NCI-H345 (cell line): ENCODE measurements at places on chromosomes 2 and 18.

DNA sequence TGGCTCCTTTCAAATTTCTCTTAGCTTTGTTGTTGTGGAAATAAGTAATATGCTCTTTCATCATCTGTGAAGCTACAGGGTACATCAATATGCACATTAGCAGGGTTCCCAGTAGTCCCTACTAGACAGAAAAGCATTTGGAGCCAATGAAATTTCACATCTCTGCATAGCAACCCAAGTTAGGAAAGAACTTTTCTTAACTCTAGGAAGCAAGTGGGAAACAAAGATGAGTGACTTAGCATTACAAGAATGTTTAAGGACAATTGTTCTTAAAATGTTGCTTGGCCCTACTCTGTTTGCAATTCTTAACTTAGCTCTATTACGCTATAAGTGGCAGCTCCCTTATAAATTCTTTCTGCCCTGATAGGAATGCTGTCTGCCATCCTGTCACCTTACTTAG, 39.6 kb downstream of the ZEB2 start:
- DNase-seq: no peak

DNA sequence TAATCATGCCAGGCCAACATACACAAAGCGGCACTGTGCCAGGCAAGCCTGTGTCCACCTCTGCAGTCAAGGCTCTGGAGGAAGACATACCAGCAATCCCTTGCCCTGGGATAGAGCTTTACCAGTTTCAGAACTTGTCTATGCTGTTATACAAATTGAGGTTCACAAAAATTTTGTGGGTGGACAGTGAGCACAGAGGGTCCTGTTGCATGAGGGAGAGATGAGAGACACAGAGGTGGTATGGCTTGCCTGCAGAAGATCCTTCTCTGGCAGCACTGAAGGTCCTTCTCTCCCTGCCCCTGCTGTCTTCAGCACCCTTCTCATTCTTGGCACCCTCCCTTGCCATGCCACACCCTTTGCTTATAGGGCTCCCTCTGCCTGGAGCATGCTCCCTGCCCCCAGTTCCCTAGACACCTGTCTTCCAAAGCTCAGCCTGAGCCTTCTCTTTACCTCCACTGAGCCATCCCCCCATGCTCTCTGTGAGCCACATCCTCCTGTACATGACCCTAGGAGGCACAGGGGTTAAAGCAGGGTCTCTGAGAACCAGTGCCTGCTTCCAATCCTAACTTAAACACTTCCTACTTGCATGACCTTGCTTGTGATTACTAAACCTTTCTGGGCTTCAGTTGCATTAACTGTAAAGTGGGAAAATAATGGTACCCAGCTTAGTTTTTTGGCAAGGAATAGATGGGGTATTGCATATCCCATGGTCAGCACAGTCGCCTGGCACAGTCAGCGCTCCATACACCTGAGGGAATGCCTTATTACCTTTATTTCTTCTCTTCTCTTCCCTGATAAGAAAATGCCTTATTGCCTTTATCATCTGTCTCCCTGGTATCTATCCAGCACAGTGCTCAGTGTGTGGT, 857 bp downstream of the FABP1 start:
- no peak for DNase-seq

DNA sequence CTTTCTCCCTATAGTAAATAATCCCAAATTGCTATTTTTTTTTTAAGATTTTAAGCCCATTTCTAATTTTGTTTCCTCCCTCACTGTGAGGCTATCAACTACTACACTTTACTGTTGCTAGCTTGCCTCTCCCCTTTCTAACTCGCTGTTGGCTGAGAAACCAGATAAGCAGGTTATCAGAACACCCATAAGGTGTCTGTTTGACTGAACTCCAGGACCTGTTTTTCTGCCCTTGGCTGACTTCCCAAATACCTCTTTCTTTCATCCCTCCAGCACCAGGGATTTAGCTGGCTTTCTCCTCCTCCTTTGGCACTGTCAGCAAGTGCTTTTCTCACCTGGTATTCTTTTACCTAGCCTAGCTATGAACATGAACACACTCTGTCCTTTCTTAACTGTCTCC, 11.1 kb downstream of the TRAK2 start:
- peak; percentile 85 for DNase-seq

DNA sequence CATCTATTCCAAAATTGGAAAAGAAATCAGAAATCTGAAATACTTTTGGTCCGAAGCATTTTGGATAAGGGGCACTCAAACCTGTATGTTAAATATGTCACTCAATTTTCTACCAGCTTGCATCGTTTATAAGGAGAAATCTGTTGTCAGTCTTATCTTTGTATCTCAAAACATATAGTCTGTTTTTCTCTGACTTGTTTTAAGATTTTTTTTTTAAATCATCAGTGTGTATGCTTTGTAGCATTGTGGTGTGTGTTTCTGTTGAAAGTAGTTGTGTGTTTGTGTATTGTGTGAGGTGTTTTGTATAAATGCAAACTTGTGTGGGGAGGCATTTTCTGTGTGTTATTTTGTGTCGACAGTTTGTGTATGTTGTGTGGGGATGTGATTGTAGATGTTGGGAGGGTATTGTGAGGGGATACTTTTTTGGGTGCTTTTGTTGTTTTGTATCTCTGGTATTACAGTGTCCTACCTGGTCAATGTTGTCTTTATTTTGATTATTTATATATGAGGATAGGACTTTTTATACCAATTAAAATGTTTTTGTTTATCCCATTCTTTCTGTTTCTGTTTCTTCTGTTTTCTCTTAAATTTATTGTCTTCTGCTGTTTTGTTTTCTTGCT, 30.9 kb downstream of the SMCHD1 start:
- no peak for DNase-seq

DNA sequence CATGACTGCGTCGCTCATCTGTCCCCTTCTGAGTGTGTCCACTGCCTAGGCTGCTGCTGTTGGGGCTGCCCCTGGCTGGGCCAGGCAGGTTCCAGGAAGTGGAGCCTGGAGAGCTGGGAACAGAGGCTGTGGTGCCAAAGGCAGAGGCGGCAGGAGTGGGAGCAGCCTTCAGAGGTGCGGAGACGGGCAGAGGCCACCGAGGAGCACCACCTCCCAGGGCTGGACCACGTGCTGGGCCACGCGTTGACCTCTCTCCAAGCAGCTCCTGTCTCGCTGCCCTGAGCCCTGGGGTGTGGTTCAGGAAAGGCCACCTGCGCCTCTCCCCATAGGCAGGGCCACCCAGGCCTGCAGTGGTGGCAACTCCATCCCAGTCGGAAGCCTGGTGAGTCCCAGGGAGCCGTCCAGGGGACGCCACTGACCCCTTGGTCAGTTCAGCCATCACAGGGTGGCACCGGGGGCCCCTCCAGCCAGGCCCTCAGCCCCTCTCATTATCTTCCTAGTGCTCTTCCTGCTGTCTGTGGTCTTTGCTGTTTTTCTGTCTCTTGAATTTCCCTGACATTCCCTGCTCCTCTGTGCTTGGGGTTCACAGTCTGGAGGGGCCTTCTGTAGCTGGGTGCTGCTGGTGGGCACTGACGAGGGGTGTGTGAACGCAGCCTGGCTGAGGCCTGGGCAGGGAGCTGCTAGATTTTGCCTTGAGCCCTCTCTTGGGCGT, 122.8 kb upstream of the HS6ST1 start:
- DNase-seq: no peak

DNA sequence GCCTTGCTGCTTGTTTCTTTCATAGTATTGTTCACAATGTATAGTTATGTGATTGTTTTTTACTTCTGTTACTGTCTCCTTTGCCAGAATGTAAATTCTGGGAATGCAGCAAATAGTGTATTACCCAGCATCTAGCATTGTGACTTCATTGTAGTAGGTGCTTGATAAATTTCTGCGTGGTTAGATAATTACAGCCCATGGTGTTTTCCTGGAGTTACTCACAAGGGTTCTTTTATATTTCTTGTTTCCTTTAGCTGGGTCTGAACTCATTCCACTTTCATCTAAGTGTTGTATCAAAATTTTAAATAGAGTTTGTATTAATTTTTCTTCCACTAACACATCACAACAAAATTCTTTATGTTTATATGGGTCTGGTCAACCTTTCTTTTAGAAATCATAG, 132.6 kb downstream of the MAP4K4 start:
- DNase-seq: no peak

- no peak for DNase-seq
These were observed 12.0 kb upstream of the DDX1 start for GRCh38 chr2:15579641-15580040.

DNA sequence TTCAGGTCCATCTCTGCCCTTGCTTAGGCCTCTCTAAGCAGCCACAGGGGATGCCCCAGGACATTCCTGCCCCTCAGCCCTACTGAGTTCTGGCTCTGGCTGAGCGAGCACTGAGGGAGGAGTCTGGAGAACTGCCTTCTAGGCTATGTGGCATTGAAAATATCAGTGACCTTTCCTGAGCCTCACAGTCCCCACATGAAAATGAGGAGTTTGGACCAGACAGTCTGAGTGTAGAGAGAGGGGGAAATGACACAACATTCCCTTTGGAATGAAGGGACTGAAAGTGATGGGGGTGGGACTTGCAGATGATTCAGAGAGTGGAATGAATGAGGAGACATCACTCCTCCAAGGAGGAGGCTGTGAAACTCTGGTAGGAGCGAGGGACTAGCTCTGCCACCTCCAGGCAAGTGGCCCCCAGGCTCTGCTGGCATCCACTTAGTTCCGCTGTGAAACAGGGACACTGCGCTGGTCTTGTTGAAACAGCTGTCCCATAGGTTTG, 8.0 kb downstream of the TNS1 start:
- no peak for DNase-seq

GRCh38 chr18:12921178-12921577, 26.6 kb upstream of the SEH1L start:
- DNase-seq: no peak

- DNase-seq: no peak
These were observed 871.0 kb downstream of the EPHA4 start for GRCh38 chr2:220701115-220701514.

DNA sequence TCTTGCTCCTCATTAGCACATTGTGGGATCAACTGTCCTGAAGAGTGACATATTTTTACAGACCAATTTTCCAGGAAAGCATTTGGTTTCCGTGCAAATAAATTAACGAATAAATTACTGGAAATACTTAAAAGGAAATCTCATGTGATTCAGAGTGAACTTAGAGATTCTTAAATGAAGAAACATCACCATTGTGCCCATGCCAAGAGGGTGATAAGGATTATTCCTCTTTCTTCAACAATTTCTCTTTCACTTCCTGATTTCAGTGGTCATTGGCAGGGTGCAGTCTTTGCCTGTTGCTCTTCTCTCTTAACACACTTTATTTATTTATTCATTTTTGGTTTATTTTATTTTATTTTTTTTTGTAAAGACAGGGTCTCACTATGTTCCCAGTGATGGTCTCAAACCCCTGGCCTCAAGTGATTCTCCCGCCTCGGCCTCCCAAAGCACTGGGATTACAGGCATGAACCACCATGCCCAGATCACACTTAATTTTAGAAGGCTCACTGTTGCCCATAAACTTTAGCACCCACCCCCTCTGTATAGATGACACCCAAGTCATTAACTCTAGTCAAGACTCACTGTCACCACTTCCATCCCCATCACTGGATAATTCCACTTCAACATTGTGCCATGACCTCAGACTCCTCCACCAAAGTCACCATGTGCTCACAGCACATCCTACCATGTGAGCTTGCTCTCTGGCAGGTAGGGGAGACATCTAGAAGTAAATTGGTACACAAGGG, 92.6 kb upstream of the CERS6 start:
- no peak for DNase-seq
